NCI-H1092 (cell line): ENCODE measurements at places on chromosomes 3 and 15.

- no peak for DNase-seq
These were observed 121.4 kb downstream of the VGLL4 start for GRCh38 chr3:11522398-11522715.

- DNase-seq: no peak
These were observed 40.2 kb downstream of the IRAK2 start for GRCh38 chr3:10204921-10205320.

GRCh38 chr3:55686426-55687254 is 199.5 kb upstream of the WNT5A start:
- no peak for DNase-seq

DNA sequence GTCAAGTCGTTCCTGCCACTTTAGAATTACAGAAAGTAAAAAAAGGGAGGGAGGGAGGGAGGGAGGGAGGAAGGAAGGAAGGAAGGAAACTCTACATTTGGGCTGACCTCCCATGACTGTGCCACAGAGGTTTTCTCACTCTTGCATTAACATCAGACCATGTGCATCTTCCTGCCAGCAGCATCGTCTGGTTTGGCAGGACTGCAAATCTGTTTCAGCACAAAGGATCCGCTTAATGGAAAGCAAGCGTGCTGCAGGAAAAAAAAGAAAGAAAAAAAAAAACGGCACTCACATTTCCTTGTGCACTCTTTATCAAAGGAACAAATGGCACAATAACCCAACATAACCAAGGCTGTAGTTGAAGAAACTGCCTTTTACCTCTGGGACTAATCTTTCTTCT is 148.8 kb upstream of the HES1 start:
- DNase-seq: peak; percentile 19

GRCh38 chr3:39378088-39378487 is 5.1 kb upstream of the SLC25A38 start:
- no peak for DNase-seq

- no peak for DNase-seq
These were observed 67.7 kb upstream of the NR2F2 start for GRCh38 chr15:96262549-96263489.

- DNase-seq: no peak
These were observed 54.8 kb downstream of the MESD start for GRCh38 chr15:80934761-80935221.

DNA sequence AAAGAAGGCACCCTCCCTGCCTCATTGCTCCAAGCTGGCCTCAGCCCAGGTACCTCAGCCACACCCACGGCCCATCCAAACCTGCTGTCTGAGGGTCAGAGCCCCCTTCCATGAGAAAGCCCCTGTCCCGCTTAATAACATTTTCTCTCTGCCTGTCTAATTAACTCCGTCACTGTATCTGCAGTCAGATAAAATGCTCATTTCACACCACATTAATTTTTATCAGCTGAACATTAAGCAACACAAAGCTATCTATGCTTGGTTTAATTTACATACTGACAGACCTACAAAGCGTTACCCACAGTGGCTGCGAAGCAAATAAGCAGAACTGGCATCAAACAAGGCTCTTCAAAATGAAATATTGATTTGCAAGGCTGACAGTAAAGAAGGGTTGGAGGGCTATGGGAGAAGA is 309.8 kb upstream of the ICE2 start:
- no peak for DNase-seq

DNA sequence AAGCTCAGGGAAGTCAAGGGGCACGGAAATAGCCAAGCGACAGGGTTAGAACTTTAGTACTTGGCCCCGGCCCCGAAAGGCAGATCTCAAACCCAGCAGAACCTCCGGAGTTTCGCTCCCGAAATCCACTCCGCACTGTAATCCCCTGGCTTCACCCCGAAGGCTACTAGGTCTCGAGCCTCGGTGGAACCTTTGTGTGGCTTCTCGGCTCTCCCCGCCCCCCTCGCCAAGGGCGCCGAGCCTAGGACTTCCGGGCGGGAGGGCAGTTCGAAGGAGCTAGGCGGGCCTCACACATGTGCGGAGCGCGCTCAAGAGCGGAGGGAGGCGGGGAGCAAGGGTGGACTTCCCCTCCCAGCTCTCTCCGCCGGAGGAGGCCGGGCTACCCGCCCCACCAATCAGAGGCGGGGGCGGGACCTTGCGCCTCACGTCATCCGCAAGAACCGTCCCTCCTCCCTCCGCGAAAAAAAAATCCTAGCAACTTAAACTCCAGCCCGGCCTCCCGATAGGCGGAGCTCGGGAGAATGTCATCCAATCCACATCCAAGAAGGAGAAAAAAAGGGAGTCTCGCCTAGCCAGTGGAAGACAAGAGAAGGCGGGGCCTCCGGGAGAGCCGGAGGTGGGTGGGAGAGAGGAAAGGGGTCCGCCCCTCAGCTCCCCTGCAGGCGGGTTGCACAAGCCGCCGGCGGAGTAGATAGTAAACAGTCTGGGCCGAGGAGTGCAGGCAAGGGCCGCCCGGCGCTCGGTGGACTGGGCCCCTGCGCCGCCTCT is 2.4 kb upstream of the SIN3A start:
- DNase-seq: peak; percentile 97
